ENCODE measurements at places on chromosomes 7 and 10.

DNA sequence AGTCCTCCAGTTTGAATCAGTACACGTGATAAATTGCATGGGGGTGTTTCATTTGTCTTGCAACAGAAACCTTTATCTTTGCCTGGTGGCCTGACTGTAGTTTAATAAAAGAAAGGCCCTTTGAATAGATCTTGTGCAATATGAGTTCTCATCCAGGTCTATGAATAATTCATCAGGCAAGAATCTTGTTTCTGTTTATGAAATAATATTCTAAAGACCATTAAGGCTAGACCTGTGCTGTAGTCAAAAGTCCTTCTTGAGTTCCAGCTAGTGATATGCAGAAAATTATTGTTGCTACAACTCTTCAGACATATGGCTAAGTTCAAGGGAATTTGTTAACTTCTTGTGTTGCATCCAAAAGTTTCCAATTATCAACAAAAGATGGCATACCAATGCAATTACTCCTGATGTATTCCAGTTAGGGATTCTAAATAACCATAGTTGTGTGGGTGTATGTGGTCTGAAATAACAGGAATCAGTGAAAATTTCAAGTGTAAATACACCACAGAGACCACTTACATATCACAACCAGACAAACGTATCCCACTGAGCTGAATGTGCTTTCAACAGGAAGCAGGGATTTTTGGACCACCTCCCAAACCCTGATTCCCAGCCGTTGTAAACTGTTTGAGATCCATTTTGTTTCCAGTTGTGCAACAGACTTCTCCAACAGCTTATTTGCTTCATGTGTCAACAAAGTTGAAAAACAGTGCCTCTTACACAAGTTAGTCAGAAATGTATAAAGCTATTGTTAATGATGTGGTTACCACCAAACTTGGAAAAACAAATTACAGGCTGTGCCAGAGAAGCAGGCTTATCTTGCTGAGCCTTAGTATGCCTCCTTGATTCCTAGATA is 54.7 kb upstream of the BICC1 start:
- DNase-seq = no peak

DNA sequence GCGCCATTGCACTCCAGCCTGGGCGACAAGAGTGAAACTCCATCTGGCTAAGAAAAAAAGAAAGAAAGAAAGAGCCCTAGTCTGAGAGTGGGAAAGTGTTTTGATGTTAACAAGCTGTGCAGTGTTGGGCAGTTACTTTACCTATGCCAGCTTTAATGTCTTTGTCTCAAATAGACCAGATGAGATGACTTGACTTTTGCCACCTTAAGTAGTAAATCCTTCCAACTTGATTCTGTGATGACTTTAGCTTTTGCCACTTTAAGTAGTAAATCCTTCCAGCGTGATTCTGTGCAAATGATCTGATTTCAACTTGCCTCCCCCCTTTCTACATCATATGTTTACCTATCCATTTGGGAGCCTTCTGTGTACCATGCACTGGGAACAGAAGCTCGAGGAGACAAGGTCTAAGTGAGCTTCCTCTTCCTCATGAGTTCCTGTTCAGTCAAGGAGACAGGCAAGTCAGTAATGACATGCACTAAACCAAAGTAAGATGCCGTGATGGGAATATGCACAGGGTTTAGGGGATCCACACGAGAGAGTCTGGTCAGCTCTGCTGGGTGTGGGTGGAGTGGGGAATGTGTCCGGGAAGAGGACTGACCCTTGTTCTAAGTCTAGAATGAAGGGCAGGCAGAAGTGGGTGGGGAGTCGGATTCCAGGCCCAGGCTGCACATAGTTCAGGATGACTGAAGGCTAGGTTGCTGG is 17.2 kb downstream of the INPP5F start:
- DNase-seq = no peak

DNA sequence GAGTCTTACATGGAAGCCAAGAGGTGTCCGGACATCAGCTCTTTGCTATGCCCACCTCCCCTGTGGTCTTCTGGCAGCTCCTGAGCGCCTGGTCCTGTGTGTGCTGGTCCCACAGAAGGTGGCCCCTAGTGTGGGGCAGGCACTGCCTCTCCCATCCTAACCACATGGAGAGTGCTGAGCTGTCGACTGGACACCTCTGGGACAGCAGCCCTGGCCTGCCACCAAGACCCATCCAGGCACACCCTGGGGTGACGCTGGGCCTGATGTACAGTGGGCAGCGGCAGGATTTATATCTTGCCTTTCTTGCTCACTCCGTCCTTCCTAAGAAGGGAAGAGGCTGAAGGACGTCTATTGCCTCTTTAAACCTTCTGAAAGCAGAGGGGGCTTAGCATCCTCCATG is 98.7 kb downstream of the EBF3 start:
- no peak for DNase-seq

DNA sequence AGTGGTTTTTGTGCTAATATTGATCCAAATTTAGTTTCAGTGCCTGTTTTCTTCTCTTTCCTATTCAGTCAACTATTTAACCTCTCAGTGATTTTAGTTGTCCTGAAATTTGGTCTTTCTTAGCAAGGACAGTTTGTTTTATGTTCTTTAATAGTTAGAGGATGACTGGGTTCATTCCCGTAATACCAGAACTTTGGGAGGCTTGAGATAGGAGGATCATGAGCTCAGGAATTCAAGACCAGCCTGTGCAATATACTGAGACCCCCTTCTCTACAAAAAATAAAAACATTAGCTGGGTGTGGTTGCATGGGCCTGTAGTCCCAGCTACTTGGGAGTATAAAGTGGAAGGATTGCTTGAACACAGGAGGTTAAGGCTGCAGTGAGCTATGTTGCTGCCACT is 148.3 kb downstream of the EXOC4 start:
- no peak for DNase-seq

DNA sequence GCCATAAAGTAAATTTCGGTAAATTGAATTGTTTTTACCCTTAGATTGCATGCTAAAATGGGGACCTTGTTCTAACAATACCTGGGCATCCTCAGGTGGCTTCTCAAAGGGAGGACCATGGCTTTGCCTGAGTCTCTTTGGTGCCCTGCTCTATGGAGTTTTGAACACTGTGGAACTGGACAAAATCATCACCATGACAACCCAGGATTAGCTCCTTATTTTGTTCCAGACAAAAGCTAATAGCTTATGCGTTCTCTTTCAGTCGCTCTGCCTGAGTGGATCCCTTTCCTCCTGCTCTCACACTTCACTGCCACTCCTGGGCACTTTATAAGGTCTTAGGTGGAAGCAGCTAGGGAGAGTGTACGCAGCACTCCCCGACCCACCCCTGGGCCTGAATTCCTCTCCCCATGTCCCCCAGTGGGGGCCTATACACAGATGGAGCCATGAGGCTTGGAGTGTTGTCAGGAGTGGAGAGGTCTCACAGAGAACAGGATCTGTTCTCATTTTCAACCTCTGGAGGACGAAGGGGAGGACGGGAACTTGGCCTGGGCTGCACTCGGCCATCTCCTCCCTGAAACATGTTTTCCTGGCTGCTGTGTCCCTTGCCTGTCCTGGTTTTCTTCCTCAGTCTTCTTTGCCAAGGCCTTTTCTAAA is 19.0 kb downstream of the ADCYAP1R1 start:
- no peak for DNase-seq

GRCh38 chr10:130193493-130194193 is 57.5 kb downstream of the GLRX3 start:
- no peak for DNase-seq

GRCh38 chr7:141663081-141663849 is 38.7 kb downstream of the DENND11 start:
- peak; percentile 36 for DNase-seq

- DNase-seq = no peak
Measured at GRCh38 chr10:44757551-44758205, 153.5 kb upstream of the TMEM72 start.

DNA sequence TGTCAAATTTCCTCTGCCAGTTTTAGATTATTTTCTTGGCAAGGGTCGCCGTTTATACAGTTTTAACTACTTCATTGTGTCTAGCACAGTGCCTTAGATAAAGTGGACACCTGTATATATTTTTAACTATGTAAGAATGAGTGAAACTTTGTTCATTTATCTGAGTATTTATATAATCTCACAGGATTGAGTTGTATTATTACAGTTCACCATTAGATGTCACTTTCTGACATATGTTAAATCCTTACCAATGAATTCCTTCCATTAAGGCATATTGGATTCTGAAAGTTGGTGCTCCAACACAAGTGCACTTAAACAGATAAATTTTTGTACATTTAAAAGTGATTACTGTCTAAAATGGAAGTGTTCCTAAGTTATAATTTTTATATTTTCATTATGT is 43.0 kb downstream of the ZMYND11 start:
- DNase-seq = peak; percentile 52
